ENCODE measurements at places on chromosomes 7 and 10.

DNA sequence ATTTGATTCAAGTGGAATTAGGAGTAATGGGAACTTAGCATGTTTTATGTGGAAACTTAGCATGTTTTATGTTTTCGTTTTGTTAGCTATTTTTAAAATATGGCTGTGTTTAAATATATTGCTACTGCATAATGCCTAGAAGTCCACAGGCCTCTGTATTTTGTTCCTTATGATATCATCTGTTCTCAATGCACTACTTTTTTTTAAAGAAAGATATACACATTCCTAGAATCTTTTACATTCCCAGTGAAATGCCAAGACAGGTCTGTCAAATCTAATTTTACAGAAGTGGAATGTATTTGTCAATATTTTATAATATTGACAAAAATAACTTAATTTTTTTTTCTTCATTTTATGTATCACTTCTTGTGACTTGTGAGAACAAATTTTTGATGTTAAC lies 51.6 kb downstream of the ST7 start:
- H3K4me1 ChIP-seq = peaks cover 19% of the 10 kb centered on the region
- H3K27me3 ChIP-seq = no peaks in the 10 kb centered on the region
- no peak for DNase-seq

DNA sequence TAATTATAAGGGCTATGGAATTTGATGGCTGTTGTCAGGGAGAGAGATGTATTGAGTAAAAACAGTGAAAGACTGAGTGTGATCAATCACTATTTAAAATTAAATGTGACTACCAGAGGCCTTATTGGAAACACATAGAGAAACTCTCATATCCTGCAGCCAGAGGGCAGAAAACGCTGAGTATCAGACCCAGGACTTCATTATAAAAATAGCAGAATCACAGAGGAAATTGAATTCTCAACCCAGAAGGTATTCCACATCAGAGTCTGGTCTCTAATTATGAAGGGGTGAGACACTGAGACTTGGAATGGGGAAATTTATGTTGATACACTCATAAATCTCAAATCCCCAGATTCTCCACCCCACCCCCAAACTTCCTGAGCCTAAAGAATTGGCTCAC lies 69.5 kb upstream of the IL6 start:
- no peaks in the 10 kb centered on the region for H3K36me3 ChIP-seq
- no peaks in the 10 kb centered on the region for H3K27me3 ChIP-seq
- no peak for DNase-seq
- H3K4me1 ChIP-seq = peaks cover 3% of the 10 kb centered on the region

- DNase-seq = no peak
- H3K27ac ChIP-seq = no peak overlapping the region
- H3K4me1 ChIP-seq = no peaks in the 10 kb centered on the region
- no peak overlapping the region for H3K4me3 ChIP-seq
- no peaks in the 10 kb centered on the region for H3K36me3 ChIP-seq
Observed at GRCh38 chr7:130793855-130794618, 60.0 kb upstream of the KLF14 start.

DNA sequence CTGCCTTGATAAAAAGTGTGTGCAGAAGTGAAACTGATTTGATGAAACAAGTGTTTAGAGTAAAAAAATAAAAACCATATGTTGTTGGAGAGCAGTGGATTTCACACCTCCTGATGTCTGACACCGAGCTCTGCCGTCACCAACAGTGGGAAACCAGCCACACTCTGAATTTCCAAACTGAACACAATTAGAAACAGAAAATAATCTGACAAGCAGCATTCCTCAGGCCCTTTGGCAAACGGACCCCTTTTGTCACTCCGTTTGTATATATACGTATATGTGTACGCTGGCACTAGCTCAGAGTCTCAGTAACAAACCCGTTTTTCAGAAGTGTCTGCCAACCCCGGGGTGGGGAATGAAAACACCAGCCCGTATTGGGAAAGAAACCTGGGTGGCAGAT lies 32.4 kb downstream of the TACC2 start:
- no peak for DNase-seq
- no peaks in the 10 kb centered on the region for H3K36me3 ChIP-seq
- no peak overlapping the region for H3K4me3 ChIP-seq

GRCh38 chr10:50679149-50679548 lies 55.4 kb upstream of the SGMS1 start:
- H3K4me1 ChIP-seq = no peaks in the 10 kb centered on the region
- H3K27ac ChIP-seq = no peak overlapping the region
- no peak overlapping the region for H3K4me3 ChIP-seq
- no peak for DNase-seq
- H3K27me3 ChIP-seq = no peaks in the 10 kb centered on the region

- H3K27me3 ChIP-seq = no peaks in the 10 kb centered on the region
- no peaks in the 10 kb centered on the region for H3K36me3 ChIP-seq
- H3K27ac ChIP-seq = no peak overlapping the region
- no peak for DNase-seq
- no peak overlapping the region for H3K4me3 ChIP-seq
Observed at GRCh38 chr10:100882671-100883311, 30.0 kb upstream of the SLF2 start.

DNA sequence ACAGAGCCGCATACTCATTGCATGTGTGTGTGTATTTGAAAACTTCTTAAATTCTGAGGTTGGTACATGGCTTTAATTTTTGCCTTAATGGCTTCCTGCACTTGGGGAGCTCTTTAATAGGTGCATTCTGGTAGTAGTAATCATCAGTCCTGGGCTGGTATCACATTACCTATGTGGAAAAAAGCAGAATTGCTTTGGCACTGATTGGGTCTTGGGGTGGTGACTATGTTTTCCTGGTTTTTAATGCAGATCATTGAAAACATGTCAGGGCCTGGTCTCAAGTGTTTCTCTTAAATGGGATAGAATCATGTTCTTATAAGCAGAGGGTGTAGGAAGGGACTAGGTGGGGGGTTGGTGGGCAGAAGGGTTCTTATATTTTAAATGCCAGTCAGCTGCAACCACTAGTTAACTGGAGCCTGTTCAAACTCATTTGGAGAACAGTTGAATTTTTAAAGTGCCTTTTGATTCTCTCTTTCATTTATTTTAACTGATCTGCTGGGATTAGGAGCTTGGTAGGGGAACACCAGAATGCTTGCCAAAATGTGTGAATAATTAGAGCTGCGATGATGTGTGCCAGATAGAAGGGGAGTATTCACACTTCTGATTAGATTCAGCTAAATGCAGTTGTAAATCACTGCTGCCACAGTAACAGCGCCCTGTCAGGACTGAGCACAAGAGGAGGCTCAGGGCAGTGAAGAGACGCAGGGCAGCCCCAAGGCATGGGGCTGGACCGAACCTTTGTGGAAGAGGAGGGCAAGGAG lies 633.5 kb upstream of the GALNT17 start:
- no peaks in the 10 kb centered on the region for H3K27me3 ChIP-seq
- H3K27ac ChIP-seq = no peak overlapping the region
- no peak overlapping the region for H3K4me3 ChIP-seq

Data from GM12878 (cell line).